Activated CD8-positive, alpha-beta memory T cell treated with anti-CD3 and anti-CD28 coated beads for 4 hours (primary cell): ENCODE measurements at places on chromosomes 1 and 21.

- DNase-seq: no peak
These were observed 175.1 kb downstream of the FASLG start for GRCh38 chr1:172833954-172834353.

DNA sequence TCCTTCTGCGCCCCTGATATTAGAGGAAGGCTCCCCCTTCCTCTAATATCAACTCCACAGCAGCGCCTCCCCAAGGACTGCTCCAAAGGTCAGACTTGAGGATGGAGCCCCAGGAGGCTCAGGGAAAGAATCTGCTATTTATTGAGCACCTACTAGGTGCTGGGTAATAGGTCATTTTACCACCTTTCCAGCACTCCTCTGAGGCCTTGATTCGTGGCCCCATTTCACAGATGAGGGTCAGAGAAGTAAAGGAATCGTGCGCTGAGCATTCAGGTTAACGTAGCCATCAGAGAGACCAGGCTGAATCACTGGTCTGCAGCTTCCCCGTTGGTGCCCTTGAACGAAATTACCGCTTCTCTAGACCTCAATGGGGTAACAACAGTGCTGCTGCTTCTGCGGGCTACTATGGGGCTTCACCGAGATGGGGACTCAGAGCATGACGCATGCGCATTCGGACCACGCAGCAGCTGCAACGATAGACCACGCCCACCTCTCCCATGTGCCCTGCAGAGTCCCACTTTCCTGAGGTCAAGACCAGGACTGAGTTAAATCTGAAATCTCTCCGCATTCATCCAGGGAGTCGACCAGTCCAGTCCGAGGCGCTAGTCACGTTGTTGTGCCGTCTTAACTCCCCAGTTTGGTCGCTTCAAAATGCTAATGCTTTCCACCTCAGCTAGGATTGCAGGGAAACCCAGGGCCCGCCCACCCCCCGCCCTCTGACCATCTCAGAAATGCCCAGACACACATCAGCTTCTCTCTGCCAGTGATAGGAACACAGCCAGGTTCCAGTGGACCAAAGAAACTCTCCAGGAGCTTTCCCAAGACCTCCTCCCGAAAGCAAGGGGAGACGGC lies 12.9 kb downstream of the CAMK2N1 start:
- DNase-seq: no peak

GRCh38 chr1:14923727-14924452 lies 229.7 kb upstream of the TMEM51 start:
- DNase-seq: no peak

DNA sequence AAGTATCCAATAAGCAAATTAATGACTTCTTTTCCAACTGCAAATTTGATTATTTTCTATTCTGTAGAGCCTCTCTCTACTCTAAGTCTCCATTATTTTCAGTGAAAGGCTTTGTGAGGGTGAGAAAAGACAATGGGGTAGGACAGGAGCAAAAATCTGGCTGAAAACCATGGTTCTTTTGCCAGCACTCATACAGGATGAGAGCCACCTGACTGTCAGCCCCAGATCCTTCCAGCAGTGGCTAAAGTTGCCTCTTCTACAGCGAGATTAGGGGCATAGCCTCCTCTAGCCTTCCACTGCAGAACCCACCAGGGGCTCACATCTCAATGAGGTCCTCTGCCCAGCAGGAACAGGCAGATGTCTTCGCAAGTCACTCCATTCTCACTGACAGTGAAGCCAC lies 23.7 kb downstream of the NMNAT2 start:
- DNase-seq: no peak

GRCh38 chr1:48523558-48523957 lies 51.6 kb upstream of the SPATA6 start:
- DNase-seq: no peak

DNA sequence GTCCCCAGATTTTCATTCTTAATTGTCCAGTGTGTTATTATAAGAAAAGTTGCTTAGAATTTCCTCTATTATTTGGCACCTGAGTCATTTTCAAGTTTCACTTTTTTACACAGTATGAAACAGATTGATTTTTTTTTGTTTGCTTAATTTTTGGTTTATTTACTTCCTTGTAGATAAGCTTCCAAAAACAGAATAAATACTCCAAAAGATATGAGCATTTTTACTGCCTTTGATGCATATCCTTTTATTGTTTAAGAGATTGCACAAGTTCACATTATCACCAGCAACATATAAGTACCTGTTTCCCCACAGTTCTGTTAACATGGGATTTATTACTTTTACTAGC lies 36.3 kb upstream of the AHCYL1 start:
- no peak for DNase-seq

DNA sequence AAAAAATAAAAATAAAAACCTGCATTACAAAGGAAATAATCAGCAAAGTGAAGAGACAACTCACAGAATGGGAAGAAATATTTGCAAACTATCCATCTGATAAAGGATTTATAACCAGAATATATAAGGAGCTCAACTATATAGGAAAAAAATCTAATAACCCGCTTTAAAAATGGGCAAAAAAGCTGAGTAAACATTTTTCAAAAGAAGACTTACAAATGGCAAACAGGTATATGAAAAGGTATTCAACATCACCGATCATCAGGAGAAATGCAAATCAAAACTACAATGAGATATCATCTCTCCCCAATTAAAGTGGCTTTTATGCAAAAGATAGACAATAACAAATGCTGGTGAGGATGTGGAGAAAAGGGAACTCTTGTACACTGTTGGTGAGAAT lies 3.8 kb upstream of the GNG5 start:
- DNase-seq: no peak

DNA sequence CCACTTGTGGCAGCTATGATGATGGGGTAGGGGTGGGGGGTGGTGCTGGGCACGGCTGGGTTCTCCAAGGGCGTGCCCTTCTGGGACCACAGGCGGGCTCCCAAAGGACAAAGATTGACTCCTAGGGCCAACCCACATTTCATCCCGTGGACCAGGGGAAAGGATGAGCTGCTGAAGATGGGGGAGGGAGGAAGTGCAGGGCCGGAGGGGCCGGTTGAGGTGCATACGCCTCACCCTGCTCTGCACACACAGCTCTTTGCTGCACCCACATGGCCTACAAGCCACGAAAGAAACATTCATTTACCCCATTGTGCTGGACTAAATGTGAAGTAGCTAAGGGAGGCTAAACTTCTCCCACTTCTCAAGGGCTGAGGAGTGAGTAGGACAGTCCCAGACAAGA lies 34.2 kb upstream of the GNPAT start:
- no peak for DNase-seq
